ENCODE measurements at places on chromosomes 3 and 15.
A peak's percentile ranks its signal among the peaks of the same experiment; 100 is the strongest.

DNA sequence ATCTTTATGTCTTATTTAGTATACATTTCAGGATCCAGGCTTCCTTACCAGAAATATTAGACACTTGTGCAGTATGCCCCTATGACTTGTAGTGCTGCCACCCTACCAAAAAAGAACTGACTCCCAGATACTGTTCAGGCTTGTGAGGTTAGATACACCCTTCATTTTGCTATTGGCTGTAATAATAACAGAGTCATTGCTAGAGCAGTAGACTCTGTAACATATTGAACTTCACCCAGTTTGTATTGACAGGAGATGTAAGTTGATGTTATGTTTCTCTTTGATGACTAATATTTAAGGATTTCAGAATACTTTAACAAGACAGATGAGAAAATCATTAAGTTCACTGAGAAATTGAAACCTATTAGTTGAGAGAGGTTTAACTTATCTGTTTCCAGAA lies 32.9 kb downstream of the RNF111 start:
- DNase-seq = no peak

- no peak for DNase-seq
Measured at GRCh38 chr3:149547413-149547812, 72.9 kb downstream of the TM4SF4 start.

- no peak for DNase-seq
Measured at GRCh38 chr3:171373711-171374110, 86.5 kb downstream of the TNIK start.

DNA sequence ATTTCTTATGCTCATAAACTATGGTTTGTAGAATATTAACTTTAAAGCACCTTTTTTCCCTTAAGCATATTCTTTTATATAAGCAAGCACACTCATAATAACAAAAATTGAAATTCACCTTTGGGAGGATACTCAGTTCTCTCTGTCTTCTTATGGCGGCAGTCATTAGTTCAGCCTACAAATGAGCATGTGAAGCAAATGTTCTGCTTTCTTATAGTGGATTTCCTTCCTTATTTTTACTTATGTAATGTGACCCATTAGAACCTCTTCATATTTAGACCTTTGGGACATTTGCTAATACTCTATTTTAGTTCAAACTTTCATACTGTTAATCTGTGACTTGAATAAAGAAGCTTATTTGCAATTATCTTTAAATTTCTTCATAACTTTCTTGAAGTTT lies at the start of gene P2RY13:
P2RY13 (minus strand) TSS at position 187 of the 400 bp plus-strand sequence; CDS start at position 166, 21 bp downstream.
- no peak for DNase-seq

GRCh38 chr3:43893727-43894126 lies 203.0 kb downstream of the ABHD5 start:
- no peak for DNase-seq

- no peak for DNase-seq
Measured at GRCh38 chr15:81776976-81777375, 268.8 kb downstream of the MEX3B start.

GRCh38 chr3:161035711-161036110 lies 69.4 kb downstream of the B3GALNT1 start:
- no peak for DNase-seq

DNA sequence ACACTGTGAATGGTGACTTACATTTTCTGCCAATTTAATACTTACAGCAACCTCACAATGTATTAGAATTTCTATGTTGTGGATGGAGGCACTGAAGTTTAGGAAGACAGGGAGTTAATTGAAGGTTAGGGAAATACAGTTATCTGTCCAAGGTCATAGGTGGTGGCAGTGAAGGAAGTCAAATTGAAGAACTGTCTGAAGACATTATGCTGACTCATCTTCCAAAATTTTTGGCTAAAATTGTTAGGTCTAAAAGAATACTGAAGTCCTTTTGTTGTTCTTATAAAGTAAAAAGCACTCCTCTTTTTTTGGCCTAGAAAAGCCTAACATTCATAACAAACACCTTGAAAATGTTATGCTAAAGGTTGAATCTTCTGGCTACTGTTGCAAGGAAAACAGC lies 27.7 kb downstream of the EMC4 start:
- DNase-seq = no peak

DNA sequence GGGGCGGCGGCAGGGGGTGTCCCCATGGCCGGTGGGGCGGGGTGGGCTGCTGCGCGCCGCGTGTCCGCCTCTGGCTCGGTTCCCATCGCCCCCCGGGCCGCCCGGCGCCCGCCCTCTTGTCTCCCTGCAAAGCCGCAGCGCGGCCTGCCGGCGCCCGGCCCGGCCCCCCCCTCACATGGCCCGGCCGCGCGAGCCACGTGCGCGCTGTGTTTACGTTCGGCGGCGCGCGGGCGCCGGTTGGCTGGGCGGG lies 502 bp downstream of the NR1D2 start:
- no peak for DNase-seq

DNA sequence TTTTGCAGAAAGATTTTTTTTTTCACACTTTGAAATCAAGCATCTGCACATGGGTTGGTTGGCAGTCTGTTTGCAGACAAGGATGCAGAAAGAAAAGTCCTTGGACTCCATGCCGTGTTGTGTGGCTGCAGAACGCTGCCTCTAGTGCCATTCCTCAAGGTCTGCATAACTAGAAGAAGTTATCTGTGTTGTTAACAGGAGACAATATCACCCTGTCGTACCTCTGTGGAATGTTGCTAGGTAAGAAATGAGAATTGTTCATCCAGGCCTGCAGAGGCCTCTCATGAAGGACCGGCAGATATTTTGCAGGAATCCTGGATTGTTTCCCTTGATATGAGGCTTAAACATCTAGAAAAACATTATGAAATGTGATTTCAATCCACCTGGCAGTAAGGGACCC lies 58.5 kb upstream of the PPARG start:
- no peak for DNase-seq

GRCh38 chr15:22980189-22981050 lies at the start of gene CYFIP1:
Gene CYFIP1 (minus strand): TSS chr15:22980368. CDS start chr15:22947285, 33,083 bp downstream.
- peak; percentile 77 for DNase-seq

DNA sequence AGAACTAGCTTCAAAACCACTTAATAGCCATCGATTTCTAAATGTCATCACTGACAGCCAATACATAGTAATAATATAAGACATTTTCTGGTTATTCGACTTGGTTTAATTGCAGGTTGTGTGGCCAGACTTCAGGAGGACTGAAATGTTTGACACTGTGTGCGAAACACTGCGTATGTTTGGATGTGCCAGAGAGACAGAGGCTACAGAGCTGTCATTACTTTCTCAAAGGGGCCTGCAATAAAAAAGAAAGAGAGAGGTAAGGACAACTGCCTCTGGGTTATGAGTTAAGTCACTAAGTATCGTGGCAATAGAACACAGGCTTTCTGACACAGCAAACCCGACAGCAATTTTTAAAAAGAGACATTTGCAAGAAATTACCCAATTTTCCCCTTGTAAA lies 882 bp downstream of the LMOD3 start:
- no peak for DNase-seq

DNA sequence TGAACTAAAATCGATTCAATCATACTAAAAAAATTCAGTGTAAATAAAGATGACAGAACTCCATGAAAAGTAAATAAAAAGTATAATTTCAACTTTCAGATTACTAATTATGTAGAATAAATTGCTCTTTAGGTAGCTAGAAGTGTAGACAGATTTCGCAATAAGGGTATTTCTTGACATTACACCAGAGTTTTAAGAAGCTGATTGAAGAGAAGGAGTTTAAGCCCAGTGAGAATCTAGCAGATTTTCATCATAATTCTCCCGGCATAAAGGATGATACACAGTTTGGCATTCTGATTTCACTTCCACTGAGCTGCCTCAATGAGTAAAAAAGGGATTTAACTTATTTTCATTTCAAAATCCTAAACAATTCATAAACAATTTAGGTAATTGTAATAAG lies 259.2 kb downstream of the NEK10 start:
- DNase-seq = no peak

- no peak for DNase-seq
Measured at GRCh38 chr3:100975714-100976113, 17.5 kb downstream of the ABI3BP start.

DNA sequence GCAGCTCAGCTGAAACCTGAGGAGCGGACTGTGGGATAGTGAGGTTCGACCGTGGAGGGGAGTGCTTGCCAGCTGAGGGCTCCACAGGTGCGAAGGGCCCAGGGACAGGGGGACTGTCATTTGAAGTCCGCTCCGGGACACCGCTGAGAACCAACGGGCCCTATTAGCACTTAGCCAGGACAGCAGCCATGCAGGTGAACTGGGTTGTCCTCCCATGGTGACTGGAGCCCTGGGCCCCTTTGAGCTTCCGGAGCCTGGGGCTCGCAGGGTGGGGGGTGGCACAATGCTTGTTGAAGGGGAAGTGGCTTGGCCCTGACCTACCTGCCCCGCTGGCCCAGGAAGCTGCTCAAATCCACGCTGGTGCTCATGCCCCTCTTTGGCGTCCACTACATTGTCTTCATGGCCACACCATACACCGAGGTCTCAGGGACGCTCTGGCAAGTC lies 24.7 kb downstream of the PTH1R start:
- no peak for DNase-seq

DNA sequence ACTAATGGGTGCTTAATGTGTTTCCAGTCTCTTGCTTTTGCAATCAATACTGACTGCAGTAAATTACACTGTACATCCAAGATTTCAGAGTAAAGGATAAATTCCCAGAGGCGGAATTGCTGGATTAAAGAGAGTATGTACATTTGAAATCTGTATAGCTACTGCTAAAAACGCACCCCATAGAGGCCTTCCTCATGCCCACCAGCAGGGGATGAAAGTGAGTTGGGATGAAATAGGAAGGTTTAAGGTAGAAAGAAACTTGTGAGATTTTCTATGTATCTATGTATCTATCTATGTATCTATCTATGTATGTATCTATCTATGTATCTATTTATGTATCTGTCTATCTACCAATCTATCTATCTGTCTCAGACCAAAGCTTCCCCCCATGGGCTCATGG lies 28.4 kb downstream of the TMEM44 start:
- no peak for DNase-seq

DNA sequence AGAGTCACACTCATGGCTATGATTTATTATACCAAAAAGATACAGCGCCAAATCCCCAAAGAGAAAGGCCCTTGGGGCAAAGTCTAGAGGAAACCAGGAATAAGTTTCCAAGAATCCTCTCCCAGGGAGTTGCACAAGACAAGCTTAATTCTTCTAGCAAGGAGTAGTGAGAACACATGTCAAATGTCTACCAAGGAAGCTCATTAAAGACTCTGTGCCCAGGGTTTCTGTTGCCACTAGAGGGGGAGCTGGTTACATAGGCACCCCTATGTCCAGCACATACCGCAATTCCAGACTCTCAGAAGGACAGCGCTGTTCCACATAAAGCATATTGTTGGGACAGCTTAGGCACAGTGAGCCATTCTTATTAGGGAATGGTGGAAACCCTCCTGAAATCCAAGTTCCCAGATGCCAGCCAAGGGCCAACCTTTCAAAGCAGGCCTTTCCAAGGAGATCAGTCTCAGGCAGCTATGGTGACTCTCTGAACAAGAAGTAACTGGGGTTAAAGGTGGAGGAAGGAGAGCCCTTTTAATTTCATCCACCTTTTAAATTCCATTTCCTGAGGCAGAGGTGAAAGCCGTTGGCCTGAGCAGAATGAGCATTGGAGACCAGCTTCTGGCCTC lies 194.2 kb downstream of the UACA start:
- DNase-seq = no peak

DNA sequence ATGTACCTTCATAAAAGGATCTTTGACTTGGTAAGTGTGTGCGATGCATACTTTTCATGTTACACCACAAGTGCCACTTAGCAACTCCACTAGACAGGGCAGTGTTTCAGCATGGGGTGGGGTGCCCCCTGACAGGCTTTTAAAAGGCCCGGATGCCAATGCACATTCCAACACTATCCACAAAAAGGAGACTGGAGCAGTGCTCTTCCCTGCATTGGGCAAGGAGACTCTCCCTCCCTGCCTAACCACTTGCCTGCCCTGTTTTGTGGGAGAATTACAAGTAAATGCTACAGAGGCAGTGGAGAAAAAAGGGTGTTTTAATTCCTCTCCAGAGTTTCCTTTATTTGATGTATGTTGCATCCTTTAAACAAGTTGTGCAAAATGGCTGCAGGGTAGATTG lies 1.7 kb upstream of the RARB start:
- DNase-seq = peak; percentile 64

GRCh38 chr3:154794391-154794790 lies 285.7 kb upstream of the MME start:
- DNase-seq = no peak

- no peak for DNase-seq
Measured at GRCh38 chr3:4503050-4503449, 9.9 kb downstream of the ITPR1 start.

GRCh38 chr15:75140080-75140879 lies 61.4 kb upstream of the C15orf39 start:
- peak; percentile 89 for DNase-seq

DNA sequence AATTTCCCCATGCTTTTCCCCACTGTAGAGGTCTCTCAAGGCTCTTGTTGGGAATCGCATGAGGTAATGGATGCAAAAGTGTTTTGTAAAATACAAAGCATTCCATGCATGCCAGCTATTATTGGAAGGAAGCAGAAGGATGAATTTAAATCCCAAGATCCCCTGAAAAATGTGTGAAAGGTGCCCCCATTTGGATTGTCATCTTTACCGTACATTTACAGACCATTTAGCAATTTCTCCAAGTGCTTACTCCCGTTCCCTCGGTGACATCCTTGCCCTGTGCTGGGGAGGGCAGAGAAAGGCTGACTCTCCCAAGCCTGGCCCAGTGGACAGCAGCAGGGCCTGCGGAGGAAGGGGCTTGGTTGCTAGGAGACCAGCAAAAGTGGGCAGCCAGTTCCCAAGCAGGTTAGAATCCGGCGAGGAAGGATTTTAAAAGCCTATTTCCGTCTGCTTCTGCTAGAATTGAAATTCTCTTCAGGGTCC lies 31.1 kb upstream of the NEO1 start:
- DNase-seq = peak; percentile 30

DNA sequence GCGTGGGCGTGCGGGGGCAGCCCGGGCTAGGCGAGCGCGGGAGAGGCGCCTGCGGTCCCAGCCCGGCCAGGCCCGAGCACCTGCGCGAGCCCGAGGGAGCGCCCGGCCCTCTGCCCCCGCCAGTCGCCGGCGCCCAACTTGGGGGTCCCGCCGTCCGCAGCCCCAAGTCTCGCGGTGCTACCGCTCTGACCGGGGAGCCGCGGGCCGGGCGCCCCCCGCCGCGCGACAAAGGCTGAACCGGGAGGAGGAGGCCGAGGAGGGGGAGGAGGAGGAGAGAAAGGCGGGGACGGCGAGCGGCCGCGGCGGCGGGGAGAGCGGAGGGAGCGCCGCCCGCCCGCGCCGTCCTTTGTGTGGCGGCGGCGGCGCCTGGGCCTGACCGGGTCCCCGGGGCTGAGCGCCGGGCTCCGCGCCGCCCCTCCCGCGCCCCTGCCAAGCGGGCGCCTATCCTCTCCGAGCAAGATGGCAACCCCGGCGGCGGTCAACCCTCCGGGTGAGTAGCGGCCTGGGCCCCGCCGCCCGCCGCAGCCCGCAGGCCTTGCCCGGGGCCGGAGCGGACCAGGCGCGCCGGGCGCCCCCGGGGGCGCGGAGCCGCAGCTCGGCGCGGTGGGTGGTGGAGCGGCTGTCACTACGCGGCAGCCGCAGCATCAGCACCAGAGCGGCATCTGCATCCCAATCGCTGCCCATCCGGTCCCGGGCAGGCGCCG lies at the start of gene ARNT2:
ARNT2 (plus strand) TSS at position 326 of the 704 bp plus-strand sequence; CDS start at position 460, 134 bp downstream.
- DNase-seq = no peak

DNA sequence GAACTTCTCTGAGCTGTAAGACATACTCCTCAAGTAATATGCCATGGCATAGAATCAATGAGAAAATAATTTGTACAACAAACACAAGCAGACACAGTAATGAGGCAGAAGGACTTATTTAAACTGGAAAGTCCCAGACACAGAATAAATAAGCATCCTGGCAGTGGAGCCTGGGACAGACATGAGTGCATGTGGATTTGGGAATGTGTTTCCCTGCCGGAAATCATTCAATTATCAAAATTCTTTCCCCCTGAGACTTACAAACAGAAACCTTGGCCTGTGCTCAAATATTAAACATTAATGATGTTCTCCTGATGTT lies 520.1 kb downstream of the ROBO1 start:
- DNase-seq = no peak
